ENCODE measurements at places on chromosomes 7 and 10.

DNA sequence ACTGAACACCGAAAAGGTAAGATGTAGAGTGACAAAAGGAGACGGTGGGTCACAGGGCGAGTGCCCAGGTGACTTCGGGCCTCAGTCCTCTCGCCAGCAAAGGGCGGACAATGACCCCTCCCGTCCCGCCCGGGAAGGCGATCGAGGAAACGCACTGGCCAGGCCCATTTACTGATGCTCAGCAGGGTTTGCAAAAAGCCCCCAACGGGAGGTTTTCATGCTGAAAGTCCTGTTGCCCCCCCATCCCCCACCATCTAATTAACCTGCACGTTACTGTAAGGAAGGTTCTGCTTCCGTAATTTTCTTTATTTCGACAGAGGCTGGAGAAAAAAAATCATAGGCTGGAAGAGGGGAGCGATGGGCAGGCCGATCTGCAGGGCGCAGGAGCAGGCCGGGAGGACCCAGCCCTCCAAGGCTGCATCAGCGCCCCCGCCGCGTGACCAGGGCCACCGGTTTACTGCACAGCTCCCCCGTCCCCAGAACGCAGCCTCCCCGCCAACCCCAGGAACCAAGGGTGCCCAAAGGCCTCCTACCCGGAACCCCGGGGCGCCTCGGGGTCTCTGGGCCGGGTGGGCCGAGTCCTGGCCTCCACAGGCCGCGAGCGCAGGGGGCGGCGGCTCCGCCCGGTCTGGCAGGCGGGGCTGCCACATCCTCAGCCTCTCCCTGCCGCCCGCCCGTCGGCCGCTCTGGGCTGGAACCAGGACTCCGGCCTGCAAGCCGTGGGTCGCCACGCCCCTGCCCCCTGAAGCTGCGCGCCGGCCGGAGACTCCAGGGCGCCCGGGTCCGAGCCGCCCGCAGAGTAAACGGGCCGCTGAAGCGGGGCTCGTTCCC, 613 bp downstream of the OAT start:
- peaks cover 53% of the 10 kb centered on the region for H3K4me1 ChIP-seq
- DNase-seq: no peak
- no peaks in the 10 kb centered on the region for H3K36me3 ChIP-seq
- peak overlapping the region; percentile 85 for H3K27ac ChIP-seq

DNA sequence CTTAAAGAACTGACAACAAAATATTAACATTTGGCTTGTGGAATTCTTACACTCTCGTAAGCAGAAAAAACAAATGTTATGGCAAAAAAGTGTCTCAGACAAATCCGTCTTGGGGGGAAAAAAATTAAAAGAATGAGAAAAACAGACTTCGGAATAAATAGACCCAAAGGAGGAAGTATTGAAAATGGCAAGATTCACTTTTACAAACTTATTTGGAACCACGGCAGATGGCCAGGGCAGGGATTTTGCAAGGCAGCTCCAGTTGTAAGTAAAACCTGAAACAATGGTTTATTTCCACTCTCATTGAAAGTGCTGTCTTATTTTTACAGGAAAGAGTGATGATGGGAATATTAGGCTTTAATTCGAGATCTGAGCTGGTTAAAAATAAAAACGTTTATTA, 1.5 kb upstream of the ZNF438 start:
- no peak overlapping the region for H3K4me3 ChIP-seq
- H3K27ac ChIP-seq: peak overlapping the region; percentile 100
- H3K36me3 ChIP-seq: no peaks in the 10 kb centered on the region
- DNase-seq: no peak
- H3K27me3 ChIP-seq: no peaks in the 10 kb centered on the region
- H3K4me1 ChIP-seq: peaks cover 51% of the 10 kb centered on the region

DNA sequence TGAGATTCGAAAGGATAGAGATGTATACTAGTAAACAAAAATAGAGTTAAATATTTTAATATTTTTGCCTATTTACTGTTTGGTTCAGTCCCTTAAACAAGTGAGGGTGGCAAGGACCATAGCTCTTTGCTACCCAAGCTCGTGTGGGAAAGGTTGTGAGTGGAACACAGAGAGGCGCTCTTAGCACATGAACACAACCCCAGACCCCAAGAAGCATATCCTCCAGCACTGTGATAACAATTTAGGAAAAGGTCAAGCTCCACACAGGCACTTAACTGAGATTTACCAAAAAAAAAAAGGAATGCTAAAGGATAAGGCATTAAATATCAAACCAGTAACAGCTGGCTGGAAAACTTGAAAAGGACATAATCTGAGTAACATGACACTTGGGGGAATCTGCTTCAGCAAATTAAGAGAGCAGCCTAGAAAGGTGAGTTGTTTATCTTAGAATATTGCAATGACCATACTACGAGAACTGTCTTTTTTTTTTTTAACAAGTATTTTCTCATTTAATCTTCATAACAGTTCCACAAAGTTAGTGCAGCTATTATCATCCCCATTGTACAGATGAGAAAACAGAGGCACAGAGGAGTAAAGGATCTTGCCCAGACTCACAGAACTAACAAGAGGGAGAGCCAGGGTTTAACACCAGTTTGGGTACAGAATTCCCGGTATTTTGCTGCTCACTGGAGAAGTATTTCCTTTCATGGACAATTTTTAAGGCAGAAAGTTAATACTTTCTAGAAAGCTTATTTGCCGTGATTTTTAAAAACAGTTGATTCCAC, 303.5 kb upstream of the AOAH start:
- no peaks in the 10 kb centered on the region for H3K27me3 ChIP-seq
- no peaks in the 10 kb centered on the region for H3K36me3 ChIP-seq
- H3K4me1 ChIP-seq: peaks cover 22% of the 10 kb centered on the region
- H3K27ac ChIP-seq: no peak overlapping the region
- DNase-seq: no peak

- no peaks in the 10 kb centered on the region for H3K36me3 ChIP-seq
- H3K27me3 ChIP-seq: no peaks in the 10 kb centered on the region
Observed at GRCh38 chr7:42372479-42372878, 135.5 kb upstream of the GLI3 start.

- no peak for DNase-seq
- H3K4me3 ChIP-seq: peak overlapping the region; percentile 88
- H3K36me3 ChIP-seq: no peaks in the 10 kb centered on the region
Observed at GRCh38 chr7:27184337-27185012, 557 bp downstream of the HOXA11 start.

GRCh38 chr10:89351780-89352597, 24.2 kb downstream of the IFIT3 start:
- H3K4me1 ChIP-seq: peaks cover 37% of the 10 kb centered on the region
- H3K27ac ChIP-seq: peak overlapping the region; percentile 85
- H3K27me3 ChIP-seq: no peaks in the 10 kb centered on the region
- no peak overlapping the region for H3K4me3 ChIP-seq
- H3K36me3 ChIP-seq: no peaks in the 10 kb centered on the region

DNA sequence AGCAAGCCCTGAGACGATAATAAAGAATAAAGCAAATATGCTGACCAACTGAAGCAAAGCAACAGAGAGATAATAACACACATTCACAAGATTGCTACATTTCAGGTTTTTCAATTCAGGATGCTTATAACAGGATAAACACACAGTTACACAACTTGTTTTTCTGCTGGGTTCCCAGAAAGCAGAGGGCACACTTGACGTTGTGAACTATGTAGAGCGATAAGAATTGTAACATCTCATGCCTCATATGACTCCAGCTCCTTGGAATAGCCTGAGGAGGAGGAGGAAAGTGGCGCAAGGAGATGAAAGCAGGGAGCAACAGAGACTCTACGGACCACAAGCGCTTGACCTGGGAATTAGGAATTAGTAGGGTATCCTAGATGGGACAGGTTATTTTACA, 201.7 kb downstream of the SKAP2 start:
- no peaks in the 10 kb centered on the region for H3K4me1 ChIP-seq
- no peak overlapping the region for H3K27ac ChIP-seq
- H3K4me3 ChIP-seq: no peak overlapping the region
- no peak for DNase-seq
- H3K27me3 ChIP-seq: no peaks in the 10 kb centered on the region
